ENCODE measurements at places on chromosomes 16 and 17.

DNA sequence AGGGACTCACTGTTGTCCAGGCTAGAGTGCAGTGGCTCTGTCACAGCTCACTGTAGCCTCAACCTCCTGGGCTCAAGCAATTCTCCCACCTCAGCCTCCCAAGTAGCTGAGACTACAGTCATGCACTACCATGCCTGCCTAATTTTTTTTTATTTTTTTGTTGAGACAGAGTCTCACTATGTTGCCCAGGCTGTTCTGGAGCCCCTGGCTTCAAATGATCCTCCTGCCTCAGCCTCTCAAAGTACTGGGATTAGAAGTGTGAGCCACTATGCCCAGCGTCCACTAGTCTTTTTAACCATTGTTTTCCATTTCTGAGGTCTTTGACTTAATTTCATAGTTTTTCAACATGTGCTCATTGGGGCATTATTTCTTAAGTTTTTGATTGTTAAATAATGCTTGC lies 13.5 kb downstream of the NSRP1 start:
- DNase-seq = no peak

DNA sequence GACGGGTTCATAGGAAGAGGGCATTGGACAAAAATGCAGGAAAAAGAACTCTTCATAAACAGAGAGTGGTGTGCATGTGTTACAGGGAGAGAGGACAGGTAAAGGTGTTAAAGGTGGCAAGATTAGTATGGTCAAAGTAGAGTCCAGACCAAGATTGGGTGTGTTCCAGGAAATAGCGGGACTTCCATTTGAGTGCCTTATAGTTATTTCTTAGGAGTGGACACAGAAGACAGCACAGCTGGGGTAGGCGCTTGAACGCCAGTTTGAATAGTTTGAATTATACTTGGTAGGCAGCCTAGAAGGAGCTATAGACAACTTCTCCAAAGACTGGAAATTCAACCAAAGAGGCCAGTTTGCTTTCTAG lies 63.4 kb downstream of the MAP2K6 start:
- DNase-seq = no peak

- no peak for DNase-seq
These were observed 64.3 kb downstream of the MYH11 start for GRCh38 chr16:15792563-15792971.

DNA sequence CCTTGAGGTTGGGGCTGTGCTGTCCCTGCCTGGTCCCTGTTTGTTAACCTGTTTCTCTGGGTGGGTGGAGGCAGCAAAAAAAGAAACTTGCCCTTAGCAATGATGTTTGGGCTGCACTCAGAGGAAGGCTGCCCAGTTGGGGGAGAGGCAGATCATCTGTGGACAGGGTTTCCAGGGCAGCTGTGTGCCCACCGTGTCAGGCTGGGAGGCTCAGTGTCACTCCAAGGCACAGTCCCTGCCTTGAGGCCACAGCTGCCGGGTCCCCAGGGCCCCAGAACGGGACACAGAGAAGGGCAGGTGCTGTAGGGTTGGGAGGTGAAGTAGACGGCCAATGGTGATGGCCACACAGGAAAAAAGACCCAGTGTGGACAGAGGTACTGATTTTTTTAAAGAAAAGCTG lies 3.9 kb downstream of the IL34 start:
- DNase-seq = no peak

GRCh38 chr17:58289869-58290268 lies 9.1 kb upstream of the MPO start:
- DNase-seq = no peak

DNA sequence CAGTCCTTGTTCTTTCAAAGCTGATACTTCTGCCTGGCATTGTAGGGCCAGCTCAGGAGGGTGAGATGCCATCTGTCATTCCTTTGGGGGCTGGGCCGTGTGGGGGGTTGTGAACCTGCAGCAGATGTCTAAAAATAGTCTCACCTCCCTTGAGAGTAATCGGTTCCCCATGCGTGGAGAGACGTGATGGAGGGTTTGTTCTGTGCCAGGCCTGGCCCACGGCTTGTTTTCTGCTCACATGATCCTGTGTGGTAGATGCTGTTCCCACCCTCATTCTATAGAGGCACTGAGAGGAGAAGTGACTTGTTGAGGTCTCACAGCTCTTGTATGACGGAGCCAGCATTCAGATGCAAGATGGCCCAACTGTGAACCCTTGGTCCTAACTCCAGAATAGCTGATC lies 4.6 kb downstream of the IRF8 start:
- DNase-seq = no peak

DNA sequence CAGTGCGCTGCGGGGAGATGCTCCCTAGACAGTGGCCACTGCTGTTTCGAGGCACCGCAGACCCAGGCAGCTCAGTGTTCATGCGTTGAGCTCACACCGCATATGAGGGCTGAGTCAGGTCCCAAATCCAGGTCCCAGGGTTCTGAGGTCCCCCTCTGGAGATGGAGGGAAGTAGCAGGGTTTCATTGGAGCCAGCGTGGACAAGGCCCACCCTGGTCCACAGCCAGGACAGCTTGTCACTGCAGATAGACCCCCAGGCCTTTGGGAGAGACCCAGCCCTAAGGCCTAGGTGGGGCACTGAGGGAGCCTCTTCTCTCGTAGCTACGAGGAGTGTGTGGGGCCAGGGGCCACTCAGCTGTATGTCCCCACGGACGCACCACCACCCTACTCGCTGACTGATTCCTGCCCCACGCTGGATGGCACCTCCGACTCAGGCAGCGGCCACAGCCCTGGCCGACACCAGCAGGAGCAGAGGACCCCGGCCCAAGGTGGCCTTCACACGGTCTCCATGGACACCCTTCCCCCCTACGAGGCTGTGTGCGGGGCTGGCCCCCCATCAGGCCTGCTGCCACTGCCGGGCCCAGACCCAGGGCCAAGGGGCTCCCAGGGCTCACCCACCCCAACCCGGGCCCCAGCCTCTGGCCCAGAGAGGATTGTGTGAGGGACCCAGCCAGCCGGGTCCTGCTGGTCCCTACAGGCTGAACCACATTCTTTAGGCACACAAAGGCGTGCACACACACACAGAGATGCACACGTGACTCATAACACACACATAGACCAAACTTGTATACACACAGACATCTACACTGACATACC lies 53.4 kb downstream of the BEAN1 start:
- DNase-seq = no peak

GRCh38 chr16:52462816-52463215 lies 84.1 kb downstream of the TOX3 start:
- no peak for DNase-seq

DNA sequence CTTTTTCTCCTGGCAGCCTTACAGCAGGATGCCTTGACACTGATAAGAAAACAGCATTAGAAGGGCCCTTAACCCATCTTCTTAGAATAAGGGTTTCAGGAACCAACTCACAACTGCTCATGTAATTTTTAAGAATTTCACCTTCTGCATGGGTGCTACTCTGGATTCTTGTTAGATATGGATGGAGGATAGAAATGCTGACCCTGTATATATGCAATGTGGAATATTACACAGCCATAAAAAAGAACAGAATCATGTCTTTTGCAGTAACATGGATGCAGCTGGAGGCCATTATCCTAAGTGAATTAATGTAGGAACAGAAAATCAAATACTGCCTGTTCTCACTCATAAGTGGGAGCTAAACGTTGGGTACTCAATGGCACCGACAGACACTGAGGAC lies 423.5 kb downstream of the CA10 start:
- DNase-seq = no peak

GRCh38 chr17:4520894-4521600 lies 22.4 kb downstream of the SPNS2 start:
- DNase-seq = no peak

DNA sequence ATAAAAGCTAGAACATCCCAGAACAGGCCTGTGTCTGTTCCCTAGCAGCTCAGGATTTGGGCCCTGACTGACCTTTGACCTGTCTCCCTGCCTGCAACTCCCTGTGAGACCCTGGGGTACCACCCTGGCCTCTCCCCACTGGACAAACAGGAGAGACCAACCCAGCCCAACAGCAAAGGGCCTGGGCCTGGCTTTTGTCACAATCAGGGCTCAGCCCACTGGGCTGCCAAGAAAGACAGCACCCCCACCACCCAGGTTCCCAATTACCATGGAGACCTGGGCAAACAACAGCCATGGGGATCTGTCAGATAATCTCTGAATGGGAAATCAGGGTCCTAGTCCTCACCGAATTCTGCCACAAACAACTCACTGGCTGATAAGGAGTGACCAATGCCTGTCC lies 11.1 kb downstream of the PLLP start:
- DNase-seq = no peak

GRCh38 chr17:67606471-67606870 lies 111.3 kb upstream of the NOL11 start:
- peak; percentile 18 for DNase-seq

DNA sequence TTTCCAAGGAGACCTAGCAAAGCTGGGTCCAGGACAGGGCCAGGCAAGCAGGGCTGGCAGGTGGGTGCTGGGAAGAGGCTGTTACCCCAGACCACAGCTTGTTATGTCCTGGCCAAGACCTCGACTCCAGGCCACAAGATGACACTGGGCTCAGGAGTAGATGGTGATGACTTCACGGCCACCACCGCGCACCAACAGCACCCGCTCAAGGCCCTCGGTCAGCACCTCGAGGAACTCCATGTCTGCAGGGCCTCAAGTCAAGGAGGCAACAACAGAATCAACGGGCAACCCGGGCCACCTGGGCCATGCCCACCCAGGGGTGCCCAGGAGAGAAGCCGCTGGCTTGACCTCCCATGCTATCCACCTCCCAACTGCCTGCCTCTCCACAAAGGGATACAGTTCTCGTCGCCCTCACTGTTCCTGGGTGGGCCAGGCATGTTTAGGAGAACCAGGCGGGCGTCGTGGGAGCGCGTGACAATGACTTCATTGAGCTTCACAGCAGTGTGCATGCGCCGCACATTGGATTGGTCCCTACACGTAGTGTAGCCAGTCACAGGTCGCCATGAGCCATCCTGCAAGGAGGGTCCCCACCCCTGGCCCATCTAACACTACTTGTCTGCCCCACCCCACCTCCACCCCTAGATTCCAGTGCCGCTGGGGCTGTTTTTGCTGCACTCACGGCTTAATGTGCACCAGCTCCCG lies 921 bp upstream of the LCAT start:
- DNase-seq = no peak

- no peak for DNase-seq
These were observed 15.7 kb upstream of the WFDC1 start for GRCh38 chr16:84278968-84279367.

DNA sequence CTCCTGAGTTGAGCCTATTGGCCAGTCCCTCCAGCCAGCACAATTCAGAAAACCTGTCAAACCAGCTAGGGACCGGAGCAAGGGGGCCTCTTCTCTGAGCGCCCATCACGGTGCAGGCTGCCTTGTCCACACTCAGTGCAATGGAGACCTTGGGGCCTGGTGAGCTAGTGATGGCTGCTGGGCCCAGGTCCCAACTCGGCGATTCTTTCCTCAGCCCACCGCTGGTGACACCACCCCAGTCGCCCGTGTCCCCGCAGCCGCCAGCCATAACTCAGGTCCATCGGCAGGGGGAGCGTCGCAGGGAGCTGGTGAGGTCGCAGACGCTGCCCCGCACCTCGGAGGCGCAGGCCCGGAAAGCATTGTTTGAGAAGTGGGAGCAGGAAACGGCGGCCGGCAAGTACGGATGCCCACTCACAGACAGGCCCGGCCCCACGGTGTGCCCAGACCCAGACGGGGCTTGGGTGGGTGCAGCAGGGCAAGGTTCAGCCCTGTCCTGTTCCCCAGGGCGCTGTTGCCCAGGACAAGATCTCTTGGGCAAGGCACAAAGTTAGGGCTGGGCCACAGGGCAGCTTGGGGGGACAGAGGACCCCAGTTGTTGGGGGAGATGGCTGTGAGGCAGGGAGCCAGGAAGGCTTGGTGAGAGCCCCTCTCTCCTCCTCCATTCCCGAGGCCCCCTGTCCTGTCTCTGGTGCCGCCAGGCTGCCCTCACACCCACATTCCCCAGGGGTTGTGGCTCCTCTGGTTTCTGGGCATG lies 10.8 kb downstream of the SMTNL2 start:
- no peak for DNase-seq

- peak; percentile 28 for DNase-seq
These were observed 21.0 kb downstream of the VASN start for GRCh38 chr16:4392382-4393239.

DNA sequence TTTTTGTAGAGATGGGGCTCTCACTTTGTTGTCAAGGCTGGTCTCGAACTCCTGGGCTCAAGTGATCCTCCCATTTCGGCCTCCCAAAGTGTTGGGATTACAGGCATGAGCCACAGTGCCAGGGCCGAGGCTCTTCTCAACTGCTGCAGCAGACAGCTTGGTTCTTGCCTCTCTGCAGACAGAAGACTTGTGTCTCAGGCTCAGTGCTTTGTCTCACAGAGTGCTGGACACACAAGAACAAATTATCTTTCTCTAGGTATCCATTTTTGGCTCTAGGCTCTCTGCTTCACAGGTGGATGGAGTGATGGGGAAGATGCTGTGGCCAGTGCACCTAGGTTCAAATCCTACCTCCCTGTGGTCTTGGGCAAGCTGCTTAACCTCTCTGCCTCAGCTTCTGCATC lies 80.8 kb upstream of the RNU2-1 start:
- DNase-seq = no peak

GRCh38 chr16:71364133-71364681 lies 5.7 kb downstream of the CALB2 start:
- DNase-seq = no peak

DNA sequence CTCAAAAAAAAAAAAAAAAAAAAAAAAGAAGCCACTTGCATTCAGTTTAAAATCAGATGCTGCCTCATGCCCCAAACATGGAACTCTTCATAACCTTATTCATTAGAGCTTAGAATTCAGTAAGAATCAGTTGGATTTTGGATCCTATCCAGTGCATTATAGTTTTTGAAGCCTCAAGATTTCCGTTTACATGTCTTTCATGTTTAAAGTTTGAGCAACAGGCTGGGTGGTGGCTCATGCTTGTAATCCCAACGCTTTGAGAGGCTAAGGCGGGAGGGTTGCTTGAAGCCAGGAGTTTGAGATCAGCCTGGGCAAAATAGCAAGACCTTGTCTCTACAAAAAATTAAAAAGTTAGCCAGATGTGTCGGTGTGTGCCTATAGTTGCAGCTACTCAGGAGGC lies 55.0 kb downstream of the SNTB2 start:
- DNase-seq = no peak

GRCh38 chr16:1204933-1205332 lies 20.1 kb downstream of the TPSG1 start:
- no peak for DNase-seq

GRCh38 chr17:76131051-76131691 lies 9.9 kb downstream of the FOXJ1 start:
- no peak for DNase-seq

Data from NCI-H2029 (cell line).